ENCODE measurements at places on chromosomes 16 and 17.

- no peak overlapping the region for H3K27ac ChIP-seq
- no peak for DNase-seq
- no peaks in the 10 kb centered on the region for H3K36me3 ChIP-seq
- no peaks in the 10 kb centered on the region for H3K4me1 ChIP-seq
These were observed 39.6 kb downstream of the MAF start for GRCh38 chr16:79560923-79561322.

DNA sequence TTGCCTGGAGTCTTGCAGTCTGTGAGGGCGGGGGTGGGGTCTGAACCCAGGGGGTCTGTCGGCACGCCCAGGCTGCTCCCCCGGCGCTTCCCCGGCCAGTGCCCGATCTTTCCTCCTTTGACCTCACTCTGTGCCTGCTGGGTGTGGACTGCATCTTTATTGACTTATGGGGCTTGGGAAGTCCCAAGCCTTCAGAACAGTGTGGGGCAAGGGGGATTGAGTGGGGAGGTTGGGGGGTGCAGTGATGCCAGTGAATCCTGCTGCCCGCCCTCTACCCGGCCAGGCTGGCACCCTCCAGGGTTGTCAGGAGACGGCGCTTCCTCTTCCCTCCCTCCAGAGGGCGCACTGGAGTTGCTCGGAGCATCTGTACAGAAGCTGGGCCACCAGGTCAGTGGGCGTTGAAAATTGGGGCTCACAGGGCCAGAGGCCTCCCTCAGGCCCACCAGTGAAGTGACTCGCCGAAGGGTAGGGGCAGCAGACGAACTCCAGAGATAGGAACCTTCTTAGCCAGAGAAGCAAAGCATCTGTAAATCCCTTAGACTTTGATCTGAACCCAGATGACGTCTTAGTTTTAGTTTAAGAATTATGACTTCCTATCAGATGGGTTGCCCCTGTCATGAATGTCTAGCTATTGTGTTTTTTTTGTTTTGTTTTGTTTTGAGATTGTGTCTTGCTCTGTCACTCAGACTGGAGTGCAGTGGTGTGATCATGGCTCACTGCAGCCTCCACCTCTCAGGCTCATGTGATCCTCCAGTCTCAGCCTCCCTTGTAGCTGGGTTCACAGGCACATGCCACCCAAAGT lies 184.8 kb upstream of the CIBAR2 start:
- no peak overlapping the region for H3K27ac ChIP-seq
- no peaks in the 10 kb centered on the region for H3K27me3 ChIP-seq
- H3K4me3 ChIP-seq, result no peak overlapping the region

- H3K27ac ChIP-seq, result no peak overlapping the region
- H3K4me1 ChIP-seq, result no peaks in the 10 kb centered on the region
- H3K4me3 ChIP-seq, result no peak overlapping the region
- no peaks in the 10 kb centered on the region for H3K36me3 ChIP-seq
- H3K27me3 ChIP-seq, result no peaks in the 10 kb centered on the region
These were observed 11.7 kb upstream of the TAOK1 start for GRCh38 chr17:29378500-29378899.

DNA sequence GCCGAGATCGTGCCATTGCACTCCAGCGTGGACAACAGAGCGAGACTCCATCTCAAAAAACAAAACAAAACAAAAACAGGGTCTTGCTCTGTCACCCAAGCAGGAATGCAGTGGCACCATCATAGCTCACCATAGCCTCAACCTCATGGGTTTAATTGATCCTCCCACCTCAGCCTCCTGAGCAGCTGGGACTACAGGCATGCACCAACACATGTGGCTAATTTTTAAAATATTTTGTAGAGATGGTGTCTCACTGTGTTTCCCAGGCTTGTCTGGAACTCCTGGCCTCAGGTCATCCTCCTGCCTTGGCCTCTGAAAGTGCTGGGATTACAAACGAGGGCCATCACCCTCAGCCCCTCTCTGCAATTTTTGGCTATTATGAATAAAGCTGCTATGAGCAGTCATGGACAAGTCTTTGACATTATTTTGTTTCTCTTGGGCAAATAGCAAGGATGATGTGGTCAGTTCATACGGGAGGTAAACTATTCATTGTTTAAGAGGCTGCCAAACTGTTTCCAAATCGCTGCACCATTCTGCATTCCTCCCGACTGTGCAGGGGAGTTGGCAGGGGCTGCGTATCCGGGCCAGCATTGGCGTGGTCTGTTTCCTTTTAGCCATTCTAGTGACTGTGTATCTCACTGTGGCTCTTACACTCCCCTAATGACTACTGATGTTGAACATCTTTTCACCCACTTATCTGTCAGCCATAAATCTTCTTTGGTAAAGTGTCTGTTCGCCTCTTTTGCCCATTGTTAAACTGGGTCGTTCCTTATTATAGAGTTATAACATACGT lies 21.1 kb downstream of the EIF4A3 start:
- H3K27me3 ChIP-seq, result no peaks in the 10 kb centered on the region
- no peak overlapping the region for H3K27ac ChIP-seq
- H3K36me3 ChIP-seq, result no peaks in the 10 kb centered on the region
- H3K4me3 ChIP-seq, result no peak overlapping the region

DNA sequence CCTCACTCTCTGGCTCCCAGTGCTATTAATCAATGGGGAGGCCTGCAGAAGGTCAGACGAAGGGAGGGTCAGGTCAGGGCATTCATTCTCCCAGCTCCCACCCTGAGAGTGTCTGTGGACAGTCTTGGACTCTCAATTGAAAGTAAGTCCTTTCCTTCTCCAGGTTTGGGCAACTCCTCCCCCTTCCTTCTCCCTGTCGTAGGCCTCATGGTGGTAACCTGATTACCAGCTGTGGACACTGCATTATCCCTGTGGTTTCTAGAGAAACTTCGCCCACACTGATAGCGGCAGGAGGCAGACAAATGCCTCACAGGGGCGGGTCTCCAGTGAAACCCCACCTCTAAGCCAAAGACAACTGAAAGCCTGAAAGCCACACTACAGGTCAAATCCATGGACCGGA lies 57.7 kb upstream of the SLC25A19 start:
- no peaks in the 10 kb centered on the region for H3K36me3 ChIP-seq
- H3K27me3 ChIP-seq, result no peaks in the 10 kb centered on the region
- DNase-seq, result no peak
- no peak overlapping the region for H3K27ac ChIP-seq
- H3K4me3 ChIP-seq, result no peak overlapping the region

DNA sequence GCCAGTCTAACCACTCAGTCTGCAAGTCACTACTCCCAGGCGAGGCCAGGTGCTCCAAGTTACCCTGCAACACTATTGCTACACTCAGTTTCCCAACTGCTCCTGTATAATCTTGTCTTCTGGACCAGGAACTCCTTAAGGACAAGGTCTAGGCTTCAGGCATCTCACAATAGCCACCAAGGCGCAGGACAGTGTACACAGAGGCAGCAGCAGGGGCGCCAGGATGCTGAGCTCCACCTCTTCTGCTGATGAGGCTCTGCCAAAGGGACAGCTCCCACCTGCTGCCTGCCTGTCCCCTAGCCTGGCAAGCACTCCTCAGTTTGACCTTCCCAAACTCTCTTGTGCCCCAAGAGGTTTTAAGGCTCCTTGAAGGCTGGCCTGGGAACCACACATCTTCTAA lies 3.4 kb downstream of the SLC25A11 start:
- no peak overlapping the region for H3K4me3 ChIP-seq
- no peak overlapping the region for H3K27ac ChIP-seq
- peaks cover 20% of the 10 kb centered on the region for H3K36me3 ChIP-seq
- no peak for DNase-seq
- peaks cover 36% of the 10 kb centered on the region for H3K4me1 ChIP-seq

Data from vagina (tissue), 2 donors.